NB4 (cell line): ENCODE measurements at places on chromosomes 7 and 10.
A peak's percentile ranks its signal among the peaks of the same experiment; 100 is the strongest.

DNA sequence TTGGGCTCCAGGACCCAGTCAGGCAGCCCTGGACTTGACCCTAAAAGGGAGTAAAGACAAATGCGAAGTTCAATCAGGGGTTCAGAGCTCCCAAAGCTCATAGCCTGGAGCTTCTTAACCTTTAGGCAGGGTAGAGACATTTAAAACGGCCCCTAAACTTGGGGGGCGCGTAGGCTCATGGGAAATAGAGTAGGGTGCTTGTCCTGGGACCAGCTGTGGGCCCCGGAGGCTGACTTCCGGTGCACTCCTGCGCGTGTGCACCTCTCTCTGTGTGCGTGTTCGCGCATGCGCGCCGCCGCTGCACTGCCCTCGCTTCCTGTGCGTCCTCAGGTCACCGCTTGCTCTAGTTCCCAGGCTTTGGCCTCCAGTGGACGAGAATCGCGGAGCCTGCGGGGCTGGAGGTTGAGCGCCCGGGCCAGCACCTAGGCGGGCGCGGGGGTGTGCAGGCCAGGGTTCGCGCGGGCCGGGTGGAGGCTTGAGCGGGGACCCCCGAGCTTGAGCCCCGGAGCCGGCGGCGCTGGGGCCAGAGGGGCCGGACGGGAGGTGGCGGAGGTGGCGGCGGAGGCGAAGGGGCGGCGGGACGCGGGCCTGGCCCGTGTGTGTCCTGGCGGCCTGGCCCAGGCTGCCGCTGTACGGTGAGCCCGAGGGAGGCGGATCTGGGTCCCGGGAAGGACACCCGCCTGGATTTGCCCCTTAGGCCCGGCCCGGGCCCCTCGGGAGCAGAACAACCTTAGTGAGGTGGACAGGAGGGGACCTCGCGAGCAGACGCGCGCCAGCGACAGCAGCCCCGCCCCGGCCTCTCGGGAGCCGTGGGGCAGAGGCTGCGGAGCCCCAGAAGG, at the start of gene RBAK:
RBAK (plus strand) TSS at position 303 of the 839 bp plus-strand sequence. CDS start 2,217 bp downstream, outside the sequence.
- peak; percentile 100 for DNase-seq

GRCh38 chr7:151641587-151641986, 121.9 kb upstream of the RHEB start:
- no peak for DNase-seq

- DNase-seq, result no peak
Observed at GRCh38 chr7:152462995-152463708, 27.3 kb upstream of the KMT2C start.

DNA sequence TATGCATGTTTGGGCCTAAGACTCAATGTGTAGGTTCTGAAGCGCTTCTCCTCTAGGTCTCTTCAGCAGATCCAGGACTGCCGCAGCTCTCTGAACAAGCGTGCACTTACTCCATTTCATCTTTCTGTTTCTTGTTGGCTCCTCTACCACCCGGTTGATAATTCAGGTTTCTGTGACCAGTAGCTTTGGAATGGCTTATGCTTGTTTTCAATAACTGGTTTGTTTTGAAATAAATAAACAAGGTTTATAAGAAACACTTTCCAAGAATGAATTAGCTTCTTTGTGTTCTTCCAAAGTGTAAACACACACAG, 1.5 kb downstream of the MDFIC start:
- DNase-seq, result no peak

DNA sequence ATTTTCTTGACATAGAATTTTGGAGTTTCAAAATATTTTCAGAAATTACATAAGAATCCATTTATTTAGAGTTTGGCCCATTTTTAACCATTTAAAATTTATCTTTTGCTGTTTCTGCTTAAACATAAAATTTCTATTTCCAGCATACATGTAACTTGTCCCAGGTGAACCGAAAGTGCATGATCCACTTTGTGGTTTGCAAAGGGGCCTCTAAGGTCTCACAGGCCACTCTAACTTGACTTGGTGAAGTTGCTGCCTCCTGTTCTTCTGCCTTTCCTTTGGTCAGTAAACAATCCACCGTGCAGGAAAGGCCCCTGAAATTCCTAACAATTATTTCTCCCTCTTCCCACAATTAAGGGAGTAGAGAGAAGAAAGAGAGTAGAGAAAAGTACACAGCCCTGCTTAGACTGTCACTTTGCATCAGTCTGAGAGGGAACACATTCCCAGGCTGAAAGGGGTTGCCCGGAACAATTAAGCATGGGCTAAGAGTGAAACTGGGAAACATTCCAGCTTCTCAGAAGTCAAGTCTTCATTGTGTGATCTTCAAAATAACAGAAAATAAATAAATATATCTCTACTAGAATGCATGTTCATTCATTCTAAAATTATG, 79.5 kb upstream of the SEMA3A start:
- no peak for DNase-seq

DNA sequence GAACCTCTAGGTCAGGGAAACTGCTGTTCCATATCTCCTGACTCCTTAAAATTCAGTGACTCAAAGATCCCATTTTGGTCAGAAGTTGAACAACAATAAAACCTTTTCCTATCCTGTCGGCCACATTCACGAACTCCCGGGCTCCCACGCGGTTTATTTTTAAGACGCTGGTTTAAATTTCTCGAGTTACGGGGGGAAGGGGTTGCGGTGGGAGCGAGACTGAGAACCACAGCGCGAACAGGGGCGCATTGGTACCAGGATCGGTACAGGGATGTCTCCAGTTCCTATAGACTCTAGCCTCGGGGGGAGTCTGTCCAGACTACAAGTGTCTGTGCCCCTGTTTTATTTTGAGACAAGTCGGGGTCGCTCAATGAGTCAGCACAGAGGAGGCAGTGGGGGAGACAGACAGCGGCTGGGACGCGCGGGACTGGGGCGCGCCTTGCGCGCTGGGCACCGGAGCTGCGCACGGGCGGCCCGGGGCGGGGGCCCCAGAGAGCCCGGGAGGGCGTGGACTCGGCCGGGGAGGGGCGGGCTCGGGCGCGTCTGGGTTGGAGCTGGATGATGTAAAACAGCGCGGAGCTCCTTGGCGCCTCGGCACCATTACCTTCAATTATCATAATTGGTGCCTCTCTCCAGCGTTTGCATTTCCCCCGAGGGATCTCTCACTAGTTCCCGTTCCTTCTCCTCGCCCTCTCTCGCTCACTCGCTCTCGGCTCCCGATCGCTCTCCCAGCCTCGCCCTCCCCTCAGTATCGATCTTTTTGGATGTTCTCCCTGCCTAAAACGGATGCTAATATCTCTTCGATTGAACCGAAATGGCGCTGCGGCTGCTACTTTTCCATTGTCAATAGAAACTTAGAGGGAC, 8.7 kb upstream of the BAMBI start:
- DNase-seq, result peak; percentile 22

DNA sequence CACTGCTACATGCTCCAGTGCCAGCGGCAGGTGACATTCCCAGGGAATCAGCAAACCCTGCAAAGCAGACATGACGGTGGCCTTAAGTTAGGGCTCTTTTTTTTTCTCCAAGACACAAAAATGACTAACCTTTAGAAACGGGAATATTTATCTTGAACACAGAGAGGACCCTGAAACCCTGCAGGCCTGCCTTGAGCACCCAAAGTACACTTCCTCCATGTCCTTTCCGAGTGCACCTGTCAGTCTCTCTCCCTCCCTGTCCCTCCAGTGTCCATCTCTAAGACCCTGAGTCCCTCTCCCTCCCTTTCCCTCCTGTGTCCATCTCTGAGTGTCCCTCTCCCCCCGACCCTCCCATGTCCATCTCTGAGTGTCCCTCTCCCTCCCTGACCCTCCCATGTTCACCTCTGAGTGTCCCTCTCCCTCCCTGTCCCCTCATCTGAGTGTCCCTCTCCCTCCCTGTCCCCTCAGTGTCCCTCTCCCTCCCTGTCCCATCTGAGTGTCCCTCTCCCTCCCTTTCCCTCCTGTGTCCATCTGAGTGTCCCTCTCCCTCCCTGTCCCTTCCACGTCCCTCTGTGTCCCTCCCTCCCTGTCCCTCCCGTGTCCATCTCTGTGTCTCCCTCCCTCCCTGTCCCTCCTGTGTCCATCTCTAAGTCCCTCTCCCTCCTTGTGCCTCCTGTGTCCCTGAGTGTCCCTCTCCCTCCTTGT, 51.2 kb upstream of the CAMK2B start:
- DNase-seq, result no peak

DNA sequence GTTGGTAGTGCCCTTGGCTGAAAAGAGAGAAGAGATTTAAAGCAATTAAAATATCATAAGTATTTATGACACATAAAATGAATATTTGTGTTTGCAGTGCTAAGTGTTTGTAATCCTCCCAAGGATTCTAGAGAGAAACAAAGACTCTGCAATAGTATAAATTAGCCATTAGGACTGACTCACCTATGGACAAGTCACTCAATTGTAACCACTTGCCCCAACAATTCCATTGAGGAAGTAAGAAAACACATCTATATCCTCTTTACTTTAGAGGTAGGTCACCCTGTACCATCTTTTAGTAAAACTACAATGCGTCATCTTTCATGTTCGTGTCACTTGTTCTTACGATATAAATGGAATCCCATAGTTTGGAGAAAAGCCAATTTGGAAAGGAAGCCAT, 85.7 kb upstream of the INHBA start:
- no peak for DNase-seq

DNA sequence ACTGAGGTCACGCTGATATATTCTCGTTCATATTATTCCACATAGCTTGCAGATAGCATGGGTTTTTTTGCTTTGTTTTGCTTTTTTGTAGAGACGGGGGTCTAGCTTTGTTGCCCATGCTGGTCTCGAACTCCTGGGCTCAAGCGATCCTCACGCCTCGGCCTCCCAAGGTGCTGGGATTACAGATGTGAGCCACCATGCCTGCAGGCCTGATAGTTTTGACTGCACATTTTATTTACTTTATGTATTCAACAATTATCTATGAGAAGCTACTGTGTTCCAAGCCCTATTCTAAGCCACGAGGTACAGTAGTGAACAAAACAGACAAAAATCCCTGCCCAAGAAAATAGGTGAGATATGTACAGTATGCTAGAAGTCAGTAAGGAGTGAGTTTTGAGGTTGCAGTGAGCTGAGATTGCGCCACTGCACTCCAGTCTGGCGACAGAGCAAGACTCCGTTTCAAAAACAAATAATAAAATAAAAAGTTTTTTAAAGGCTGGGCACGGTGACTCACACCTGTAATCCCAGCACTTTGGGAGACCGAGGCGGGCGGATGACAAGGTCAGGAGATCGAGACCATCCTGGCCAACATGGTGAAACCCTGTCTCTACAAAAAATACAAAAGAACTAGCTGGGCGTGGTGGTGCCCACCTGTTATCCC, 1.3 kb upstream of the YWHAG start:
- DNase-seq, result peak; percentile 56

GRCh38 chr7:49692516-49692915, 80.9 kb upstream of the VWC2 start:
- no peak for DNase-seq

GRCh38 chr7:85014936-85015660, 171.8 kb downstream of the SEMA3D start:
- peak; percentile 29 for DNase-seq

GRCh38 chr7:50330696-50331095, 26.2 kb downstream of the IKZF1 start:
- DNase-seq, result peak; percentile 53

DNA sequence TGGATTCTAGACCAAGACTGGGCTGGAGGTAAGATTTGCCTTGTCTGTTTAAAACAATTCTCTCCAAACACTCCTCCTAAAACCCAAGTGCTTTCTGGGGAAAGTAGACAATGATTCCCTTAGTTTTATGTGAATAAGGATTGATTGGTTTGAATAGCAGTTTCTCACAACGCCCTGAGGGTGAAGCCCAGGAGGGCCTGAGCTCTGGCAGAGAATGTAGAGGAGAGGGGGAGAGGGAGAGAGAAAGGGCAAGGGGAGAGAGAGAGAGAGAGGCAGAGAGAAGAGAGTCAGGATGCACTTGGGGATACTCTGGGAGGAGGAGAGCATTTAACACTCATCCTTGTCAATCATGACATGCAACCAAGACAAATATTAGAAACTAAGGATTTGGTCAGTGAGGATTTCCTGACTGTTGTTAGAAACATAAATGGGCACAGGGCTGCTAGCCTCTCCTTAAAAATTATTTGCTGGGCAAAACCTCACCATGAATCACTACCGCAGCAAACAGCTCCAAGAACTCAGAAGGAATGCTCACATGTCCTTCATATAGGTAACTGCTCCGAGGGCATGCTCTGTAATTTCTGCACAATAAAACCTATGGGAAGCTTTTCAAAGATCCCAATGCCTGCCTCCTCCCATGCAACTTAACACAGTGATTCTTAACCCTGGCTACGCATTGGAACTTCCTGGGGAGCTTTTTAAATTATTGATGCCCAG, 55.2 kb upstream of the RAPGEF5 start:
- DNase-seq, result no peak

DNA sequence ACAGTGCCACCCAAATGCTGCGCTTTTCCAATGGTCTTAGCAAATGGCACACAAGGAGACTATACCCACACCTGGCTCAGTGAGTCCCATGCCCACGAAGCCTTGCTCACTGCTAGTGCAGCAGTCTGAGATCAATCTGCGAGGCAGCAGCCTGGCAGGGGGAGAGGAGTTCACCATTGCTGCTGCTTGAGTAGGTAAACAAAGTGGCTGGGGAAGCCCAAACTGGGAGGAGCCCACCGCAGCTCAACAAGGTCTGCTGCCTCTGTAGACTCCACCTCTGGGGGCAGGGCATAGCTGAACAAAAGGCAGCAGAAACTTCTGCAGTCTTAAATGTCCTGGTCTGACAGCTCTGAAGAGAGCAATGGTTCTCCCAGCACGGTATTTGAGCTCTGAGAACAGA, 891.2 kb downstream of the PCDH15 start:
- no peak for DNase-seq

GRCh38 chr7:32947420-32947983, 9.7 kb upstream of the FKBP9 start:
- DNase-seq, result no peak
